ENCODE measurements at places on chromosomes 6 and 20.

DNA sequence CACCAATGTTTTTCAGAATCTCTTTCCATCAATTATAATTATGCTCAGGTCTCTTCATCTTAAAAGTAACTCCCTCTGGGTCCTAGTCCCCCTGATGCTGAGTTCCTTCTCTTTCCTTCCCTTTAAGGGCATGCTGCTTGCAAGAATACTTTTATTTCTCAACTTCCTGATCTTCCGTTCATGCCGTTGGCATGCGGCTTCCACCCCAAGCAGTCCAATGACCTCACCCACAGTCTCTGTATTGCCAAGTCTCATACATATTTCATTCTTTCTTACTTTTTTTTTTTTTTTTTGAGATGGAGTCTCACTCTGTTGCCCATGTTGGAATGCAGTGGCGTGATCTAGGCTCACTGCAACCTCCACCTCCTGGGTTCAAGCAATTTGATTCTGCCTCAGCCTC is 83.5 kb downstream of the NDUFAF5 start:
- DNase-seq, result no peak

DNA sequence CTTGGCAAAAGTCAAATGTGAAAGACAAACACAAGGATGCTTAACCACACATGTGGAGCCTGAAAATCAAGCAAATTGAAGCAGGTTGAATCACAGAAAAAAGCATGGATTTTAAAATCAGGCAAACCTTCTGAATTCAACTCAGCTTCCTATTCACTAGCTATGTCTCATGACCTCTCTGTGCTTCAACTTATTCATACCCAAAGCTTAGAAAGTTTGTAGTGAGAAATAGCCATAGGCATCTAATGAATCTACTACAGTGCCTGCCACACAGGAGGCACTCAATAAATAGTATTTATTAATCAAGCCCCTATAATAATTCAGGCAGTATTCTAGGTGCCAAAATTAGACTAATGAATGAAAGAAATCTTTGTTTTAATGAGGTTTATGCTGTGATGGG is 112.2 kb upstream of the TNFAIP3 start:
- no peak for DNase-seq

DNA sequence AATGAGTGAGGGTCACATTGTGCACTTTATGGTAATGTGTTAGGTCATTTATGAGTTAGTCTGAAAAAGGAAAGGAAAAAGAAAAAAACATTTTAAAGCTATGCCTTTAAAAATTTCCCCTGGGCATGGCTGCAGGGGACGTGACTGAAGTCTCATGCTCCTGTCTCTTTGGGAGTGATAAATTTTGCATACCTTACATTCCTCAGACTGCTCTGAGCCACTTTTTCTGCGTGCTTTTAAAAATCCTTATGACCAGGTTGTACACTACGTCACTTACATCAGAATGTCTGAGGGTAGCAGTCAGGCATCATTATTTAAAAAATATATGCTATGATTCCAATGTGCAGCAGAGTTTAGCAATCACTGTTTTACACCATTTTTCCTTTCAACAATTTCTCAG is 121.2 kb downstream of the RFPL4B start:
- DNase-seq, result no peak

- DNase-seq, result no peak
These were observed 8.4 kb downstream of the MBOAT1 start for GRCh38 chr6:20203561-20204511.

DNA sequence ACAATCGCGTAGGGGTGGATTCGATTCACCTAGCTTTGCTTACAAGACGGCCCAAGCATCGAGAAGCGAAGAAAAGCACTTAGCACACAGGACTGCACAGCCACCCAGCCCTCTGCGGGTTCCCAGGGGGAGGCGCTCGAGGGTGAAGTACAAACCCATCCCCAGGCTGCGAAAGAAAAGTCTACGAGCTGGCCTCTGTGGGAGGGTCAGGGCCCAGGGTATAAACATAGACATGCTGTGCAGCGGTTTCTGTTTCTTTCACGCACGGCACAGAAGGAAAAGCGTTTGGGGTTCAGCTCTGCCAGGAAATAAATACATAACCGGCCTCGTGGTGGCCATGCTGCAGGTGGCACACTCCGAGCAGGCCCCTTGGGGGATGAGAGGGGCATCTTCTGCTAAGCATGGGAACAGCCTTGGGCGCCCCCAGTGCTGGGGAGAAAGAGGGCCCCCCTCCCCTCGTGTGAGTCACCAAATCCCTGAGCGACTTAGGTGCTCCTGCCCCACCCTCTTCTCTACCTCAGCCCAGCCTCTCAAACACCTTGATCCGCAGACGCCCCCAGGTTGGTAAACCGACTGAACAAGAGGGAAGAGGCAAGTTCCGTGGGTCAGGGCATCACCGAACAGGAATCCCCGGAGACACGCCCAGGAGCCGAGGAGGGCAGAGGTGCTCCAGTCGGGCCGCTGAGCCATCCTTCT is 91.6 kb upstream of the RIPOR2 start:
- DNase-seq, result no peak

DNA sequence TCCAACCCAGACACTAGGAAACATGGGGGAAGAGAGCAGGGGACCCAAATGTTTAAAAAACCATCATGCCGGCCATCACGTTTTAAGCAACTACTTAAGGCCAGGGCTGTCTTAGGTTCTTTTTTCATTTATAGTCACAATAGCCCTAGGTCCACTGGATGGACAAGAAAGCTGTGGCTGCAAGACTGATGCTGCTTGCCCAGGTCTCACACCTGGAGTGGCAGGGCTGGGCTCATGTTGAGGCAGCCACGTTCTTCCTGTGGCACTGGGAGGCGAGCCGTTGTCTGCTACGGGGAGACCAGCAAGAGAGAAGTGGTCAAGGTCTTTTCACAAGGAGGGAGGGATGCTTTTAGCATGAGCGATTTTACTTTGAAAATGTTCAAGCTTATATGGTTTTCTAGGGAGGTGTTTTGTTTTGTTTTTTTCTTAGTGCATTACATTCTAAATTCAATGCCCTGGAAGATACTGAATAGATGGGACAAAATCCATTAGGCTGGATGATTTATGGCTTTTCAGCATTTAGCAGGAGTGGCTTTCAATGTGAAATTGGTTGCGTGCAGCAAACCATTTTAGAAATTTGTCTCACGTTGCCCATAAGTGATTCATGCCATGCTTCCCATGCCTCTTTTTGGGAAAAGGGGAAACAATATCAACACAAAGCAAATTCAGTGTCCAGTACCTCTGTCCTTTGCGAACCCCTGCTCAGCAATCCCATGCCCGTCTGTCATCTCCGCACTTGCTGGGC is 106.6 kb upstream of the SNX9 start:
- no peak for DNase-seq

DNA sequence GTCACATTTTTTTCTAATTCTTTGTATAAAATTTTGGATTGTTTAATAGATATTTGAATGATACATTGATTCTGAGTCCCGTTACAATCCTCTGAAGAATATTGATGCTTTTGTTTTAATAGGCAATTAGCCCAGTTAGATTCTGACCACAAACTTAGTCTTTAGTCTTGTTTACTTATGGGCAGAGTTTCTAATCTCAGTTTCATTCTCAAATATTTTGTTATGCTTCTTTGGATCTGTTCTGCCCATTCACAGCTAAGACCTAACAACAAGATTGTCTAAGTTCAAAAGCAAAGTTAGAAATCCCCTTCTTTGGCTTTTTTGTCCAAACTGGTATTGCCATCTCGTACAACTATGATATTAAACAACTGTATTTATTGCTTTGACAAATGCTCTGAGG is 58.0 kb downstream of the TBXT start:
- DNase-seq, result no peak
